ENCODE measurements at places on chromosomes 5 and 9.

- no peak for DNase-seq
These were observed 23.2 kb downstream of the FGD3 start for GRCh38 chr9:92970467-92970923.

DNA sequence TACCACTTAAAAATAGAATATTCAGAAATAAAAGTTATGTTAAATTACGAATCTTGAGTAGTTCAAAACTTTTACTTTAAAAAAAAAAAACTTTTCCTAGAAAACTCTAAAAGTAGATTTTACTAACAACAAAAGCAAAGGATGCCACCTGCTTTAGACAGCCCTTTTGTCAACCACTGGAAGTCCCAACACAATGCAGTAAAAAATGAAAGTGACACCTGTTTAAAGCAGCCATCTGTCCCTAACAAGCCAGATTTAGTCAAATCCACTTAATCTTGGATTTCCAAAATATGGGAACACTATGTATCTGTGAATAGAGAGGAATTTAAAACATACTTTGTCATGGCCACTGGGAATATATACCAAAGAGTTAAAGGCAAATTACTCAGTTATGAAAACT, 3.8 kb downstream of the RFX3 start:
- DNase-seq = no peak

- no peak for DNase-seq
These were observed 72.1 kb downstream of the RAI14 start for GRCh38 chr5:34728236-34728635.

GRCh38 chr9:14210428-14210827, 103.5 kb downstream of the NFIB start:
- no peak for DNase-seq

- DNase-seq = peak; percentile 52
These were observed 577 bp downstream of the AP3S1 start for GRCh38 chr5:115842089-115842935.

DNA sequence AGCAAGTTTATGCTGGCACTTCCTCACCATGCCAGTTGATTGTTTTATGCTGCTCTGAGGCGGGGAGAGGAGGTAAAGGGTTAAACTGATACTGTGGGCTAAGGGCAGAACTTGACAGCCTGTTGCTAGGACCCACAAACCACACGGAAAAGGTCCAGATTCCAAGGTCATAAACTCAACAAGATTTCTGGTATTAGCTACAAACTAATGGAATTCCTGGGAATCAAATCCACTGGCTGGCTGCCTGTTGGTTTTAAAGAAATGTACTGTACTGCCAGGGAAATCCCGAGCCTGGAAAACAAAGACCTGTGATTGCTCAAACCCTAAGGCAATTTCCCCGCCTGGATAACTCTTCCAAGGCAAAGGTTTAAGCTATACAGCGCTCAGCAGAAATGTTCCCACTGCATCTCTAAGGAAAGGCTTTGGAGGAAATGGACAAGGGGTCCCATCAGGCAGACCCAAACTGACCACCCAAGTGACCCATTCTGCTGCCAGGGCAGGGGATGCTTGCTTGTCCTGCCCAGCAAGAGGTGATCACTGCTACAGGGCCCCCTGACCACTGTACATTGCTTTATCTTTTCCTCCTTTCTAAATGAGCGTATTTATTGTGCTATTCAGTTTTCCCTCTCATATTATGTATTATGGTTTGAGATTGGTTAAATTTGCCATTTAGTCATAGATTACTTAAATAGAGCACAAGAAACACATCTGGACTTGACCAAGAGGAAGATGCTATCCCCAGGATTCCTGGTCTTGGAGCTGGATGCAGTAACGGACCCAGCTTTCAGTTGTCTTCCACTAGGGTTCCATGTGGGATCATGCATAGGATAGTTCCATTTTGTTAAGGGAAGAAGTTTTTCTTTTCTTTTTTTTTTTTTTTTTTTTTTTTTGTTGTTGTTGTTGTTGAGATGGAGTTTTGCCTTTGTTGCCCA, 124.3 kb downstream of the SUSD1 start:
- DNase-seq = no peak
